ENCODE measurements at places on chromosomes 2 and 18. TPM values are rescaled to one million over a fixed set of nuclear protein-coding genes. Genes with fewer than 3 reads are reported as not detected.

The PPP1R1C gene
- not detected for total RNA-seq

The TTN gene
- total RNA-seq, result 26.2 TPM

GRCh38 chr2:43160778-43161177, 65.6 kb downstream of the ZFP36L2 start:
- H3K4me1 ChIP-seq, result no peaks in the 10 kb centered on the region
- no peaks in the 10 kb centered on the region for H3K27me3 ChIP-seq
- DNase-seq, result no peak
- no peak overlapping the region for H3K4me3 ChIP-seq

DNA sequence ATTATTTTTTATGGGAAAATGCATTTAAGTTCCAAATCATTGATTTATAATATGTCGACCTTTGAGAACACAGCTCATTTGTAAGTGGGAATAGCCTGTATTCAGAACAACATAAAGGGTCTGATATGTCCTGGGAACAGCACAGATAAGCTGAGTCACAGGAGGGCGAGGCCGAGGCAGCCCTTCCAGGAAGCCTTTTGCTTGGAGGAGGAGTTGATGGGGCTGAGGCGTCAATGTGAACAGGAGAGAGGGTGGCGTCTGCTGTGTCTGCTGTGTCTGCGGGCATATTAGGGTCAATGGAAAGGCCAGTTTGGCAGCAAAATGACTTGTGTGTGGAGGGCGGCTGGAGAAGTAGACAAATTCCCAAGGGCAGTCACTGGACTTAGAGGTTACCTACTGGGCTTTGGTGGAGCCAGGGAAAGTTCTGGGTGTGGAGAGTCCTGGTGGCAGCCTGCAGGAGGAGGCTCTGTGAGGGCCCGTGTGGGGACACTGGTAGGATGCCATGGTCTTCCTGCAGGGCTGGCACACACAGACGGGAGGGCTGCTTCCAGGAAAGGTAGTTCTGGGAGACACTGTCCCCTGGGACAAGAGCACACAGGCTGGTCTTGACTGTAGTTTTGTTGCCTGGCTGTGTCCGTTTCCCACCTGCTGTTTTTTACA, 128.1 kb downstream of the GLI2 start:
- H3K27ac ChIP-seq, result no peak overlapping the region
- no peaks in the 10 kb centered on the region for H3K36me3 ChIP-seq
- no peaks in the 10 kb centered on the region for H3K27me3 ChIP-seq

DNA sequence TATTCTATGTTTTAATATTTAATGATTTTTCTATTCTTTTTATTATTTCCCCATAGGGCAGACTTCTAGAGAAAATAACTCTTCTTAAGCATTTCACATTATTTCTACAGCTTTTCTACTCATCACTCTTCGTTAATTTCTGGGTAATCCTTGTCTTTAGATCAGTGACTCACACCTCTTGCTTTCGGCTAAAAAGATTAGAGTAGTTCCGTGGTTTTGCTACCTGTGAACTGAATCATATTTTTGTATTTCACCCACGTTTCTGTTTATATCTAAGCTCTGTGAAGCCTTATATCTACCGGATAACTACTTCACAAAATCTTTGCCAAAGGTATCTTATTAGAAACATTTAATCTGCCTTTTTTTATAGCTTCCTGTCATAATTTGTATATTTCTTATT, 685.5 kb upstream of the FSHR start:
- H3K27ac ChIP-seq, result no peak overlapping the region
- H3K27me3 ChIP-seq, result no peaks in the 10 kb centered on the region
- H3K36me3 ChIP-seq, result no peaks in the 10 kb centered on the region
- no peak for DNase-seq
- H3K4me1 ChIP-seq, result no peaks in the 10 kb centered on the region
- H3K4me3 ChIP-seq, result no peak overlapping the region
